NCI-H1092 treated with DMSO at 0.1 percent for 48 hours (cell line): ENCODE measurements at places on chromosomes 4 and X.

DNA sequence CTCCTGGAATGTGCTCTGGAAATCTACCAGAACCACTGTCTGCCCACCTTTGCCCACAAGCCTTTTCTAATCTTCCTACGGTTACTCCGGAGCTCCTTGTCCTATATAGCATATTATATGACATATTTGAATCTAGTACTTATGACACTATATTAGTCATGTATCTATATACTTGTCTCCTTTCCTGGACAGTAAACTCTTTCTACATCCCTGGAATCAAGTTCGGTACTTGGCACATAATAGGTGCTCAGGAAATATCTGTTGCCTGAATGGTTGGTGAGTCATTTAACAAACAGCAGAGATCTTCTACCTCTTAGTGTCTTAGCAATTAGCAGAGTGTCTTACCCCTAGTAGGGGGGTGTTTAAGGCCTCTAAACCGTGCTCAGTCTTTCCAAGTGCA lies 123.6 kb downstream of the RELL1 start:
- DNase-seq, result no peak

- DNase-seq, result no peak
Measured at GRCh38 chrX:10514891-10515290, 105.5 kb downstream of the MID1 start.

- no peak for DNase-seq
Measured at GRCh38 chrX:153334654-153335295, 822 bp downstream of the ZNF275 start.

DNA sequence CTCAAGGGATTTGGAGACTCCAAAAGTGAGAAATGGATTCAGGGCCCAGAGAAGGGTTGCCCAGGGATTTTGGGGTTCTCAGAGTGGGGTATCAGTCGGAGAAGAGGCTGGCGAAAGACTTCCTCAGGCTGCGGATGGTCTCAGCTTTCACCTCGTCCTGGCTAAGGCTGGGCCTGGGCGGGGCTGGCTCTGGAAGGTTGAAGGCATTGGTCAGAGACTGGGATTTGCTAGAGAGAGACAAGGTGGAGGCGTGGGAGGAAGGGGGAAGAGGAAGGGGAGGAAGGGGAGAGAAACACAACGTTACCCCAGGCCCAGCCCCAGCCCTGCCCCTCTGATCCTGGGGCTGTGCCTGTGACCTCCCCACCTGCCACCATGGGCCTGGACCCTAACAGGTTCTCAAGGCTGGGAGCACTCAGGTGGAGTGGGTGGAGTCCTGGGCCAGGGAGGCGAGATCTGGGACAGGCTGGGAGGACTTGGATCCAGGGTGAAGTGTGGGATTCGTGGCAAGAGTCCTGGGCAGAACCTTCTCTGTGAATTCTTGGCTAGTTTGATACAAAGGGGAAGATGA lies 9.4 kb upstream of the TIMP1 start:
- no peak for DNase-seq

- peak; percentile 88 for DNase-seq
Measured at GRCh38 chr4:67934628-67935027, 28.7 kb downstream of the TMPRSS11A start.

GRCh38 chrX:15188039-15188438 lies 81.8 kb downstream of the ASB9 start:
- DNase-seq, result no peak

- no peak for DNase-seq
Measured at GRCh38 chr4:100525686-100526085, 7.9 kb upstream of the EMCN start.

DNA sequence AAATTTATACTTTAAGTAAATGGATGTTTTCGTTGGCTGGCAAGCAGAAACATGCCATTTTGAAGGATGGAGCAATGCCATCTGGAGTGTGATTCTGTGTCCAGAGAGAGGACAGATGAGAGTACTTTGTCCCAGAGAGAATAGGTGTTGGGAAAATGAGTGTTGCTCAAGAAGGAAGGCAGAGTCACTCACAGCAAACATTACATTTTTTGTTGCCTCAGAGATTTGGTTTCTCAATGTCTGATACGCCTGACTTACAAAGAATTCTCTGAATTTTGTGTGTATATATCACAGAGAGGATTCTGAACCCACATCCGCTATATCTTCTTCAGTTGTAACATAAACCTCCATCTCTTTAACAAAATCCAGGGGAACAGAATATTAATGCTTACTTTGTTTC lies 102.8 kb upstream of the PCDH18 start:
- no peak for DNase-seq

- no peak for DNase-seq
Measured at GRCh38 chrX:23797371-23798128, 14.6 kb downstream of the SAT1 start.

DNA sequence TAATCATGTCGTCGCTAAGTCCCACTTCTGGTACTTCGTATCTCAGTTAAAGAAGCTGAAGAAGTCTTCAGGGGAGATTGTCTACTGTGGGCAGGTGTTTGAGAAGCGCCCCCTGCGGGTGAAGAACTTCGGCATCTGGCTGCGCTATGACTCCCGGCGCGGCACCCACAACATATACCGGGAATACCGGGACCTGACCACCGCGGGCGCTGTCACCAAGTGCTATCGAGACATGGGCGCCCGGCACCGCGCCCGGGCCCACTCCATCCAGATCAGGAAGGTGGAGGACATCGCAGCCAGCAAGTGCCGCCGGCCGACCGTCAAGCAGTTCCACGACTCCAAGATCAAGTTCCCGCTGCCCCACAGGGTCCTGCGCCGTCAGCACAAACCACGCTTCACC lies 11.3 kb downstream of the PNCK start:
- no peak for DNase-seq

GRCh38 chrX:109739625-109740432 lies 6.8 kb upstream of the ACSL4 start:
- DNase-seq, result no peak

GRCh38 chrX:118853596-118853995 lies 30.0 kb downstream of the ZCCHC12 start:
- DNase-seq, result no peak

GRCh38 chrX:110407910-110408545 lies 49.4 kb downstream of the RTL9 start:
- DNase-seq, result peak; percentile 65

- no peak for DNase-seq
Measured at GRCh38 chr4:83771113-83771705, 235.3 kb downstream of the GPAT3 start.
